ENCODE measurements at places on chromosomes 7 and 10. TPM values are rescaled to one million over a fixed set of nuclear protein-coding genes. Genes with fewer than 3 reads are reported as not detected.

Gene ADCK2
- 20.8 TPM for total RNA-seq

Gene MAGI2
- 3.6 TPM for total RNA-seq

Gene CYP3A4
- not detected for total RNA-seq

Gene CCL26
- not detected for total RNA-seq

Gene ZNF394
- total RNA-seq, result 20.7 TPM

Gene AGR2
- not detected for total RNA-seq

Gene TMEM229A
- not detected for total RNA-seq

Gene ZNF488
- not detected for total RNA-seq

Gene PPP1R3C
- total RNA-seq, result 101 TPM

Gene CDH23
- 0.06 TPM for total RNA-seq

Gene CYTH3
- 32.7 TPM for total RNA-seq

Gene CABCOCO1
- total RNA-seq, result not detected

Gene UPF2
- total RNA-seq, result 15.8 TPM

Gene SFRP5
- total RNA-seq, result not detected

Gene SYCE1
- total RNA-seq, result not detected

Gene SUGCT
- total RNA-seq, result 23.3 TPM

Gene C10orf105
- total RNA-seq, result not detected

Gene FAM237B
- not detected for total RNA-seq

Gene NAT16
- total RNA-seq, result not detected

All from LHCN-M2 (cell line).